RWPE2 (cell line): ENCODE measurements at places on chromosomes 5 and 9.

GRCh38 chr5:72895758-72896157 is 60.1 kb upstream of the FCHO2 start:
- no peak overlapping the region for H3K4me3 ChIP-seq
- H3K4me1 ChIP-seq: no peaks in the 10 kb centered on the region
- H3K27ac ChIP-seq: no peak overlapping the region
- H3K27me3 ChIP-seq: no peaks in the 10 kb centered on the region
- H3K36me3 ChIP-seq: peaks cover 100% of the 10 kb centered on the region
- DNase-seq: no peak

GRCh38 chr5:142360607-142361120 is 35.8 kb upstream of the SPRY4 start:
- no peak overlapping the region for H3K4me3 ChIP-seq
- H3K4me1 ChIP-seq: peaks cover 52% of the 10 kb centered on the region
- no peaks in the 10 kb centered on the region for H3K36me3 ChIP-seq
- DNase-seq: no peak
- peak overlapping the region; percentile 91 for H3K27ac ChIP-seq

GRCh38 chr9:120383999-120384924 is 195.7 kb downstream of the CDK5RAP2 start:
- no peaks in the 10 kb centered on the region for H3K4me1 ChIP-seq
- no peak overlapping the region for H3K4me3 ChIP-seq
- peak; percentile 26 for DNase-seq
- H3K36me3 ChIP-seq: no peaks in the 10 kb centered on the region; the same call in 1 of the 2 replicates
- H3K27ac ChIP-seq: no peak overlapping the region

GRCh38 chr5:58708456-58708855 is 125.6 kb downstream of the RAB3C start:
- peaks cover 28% of the 10 kb centered on the region for H3K27me3 ChIP-seq
- no peak overlapping the region for H3K4me3 ChIP-seq
- no peak overlapping the region for H3K27ac ChIP-seq

DNA sequence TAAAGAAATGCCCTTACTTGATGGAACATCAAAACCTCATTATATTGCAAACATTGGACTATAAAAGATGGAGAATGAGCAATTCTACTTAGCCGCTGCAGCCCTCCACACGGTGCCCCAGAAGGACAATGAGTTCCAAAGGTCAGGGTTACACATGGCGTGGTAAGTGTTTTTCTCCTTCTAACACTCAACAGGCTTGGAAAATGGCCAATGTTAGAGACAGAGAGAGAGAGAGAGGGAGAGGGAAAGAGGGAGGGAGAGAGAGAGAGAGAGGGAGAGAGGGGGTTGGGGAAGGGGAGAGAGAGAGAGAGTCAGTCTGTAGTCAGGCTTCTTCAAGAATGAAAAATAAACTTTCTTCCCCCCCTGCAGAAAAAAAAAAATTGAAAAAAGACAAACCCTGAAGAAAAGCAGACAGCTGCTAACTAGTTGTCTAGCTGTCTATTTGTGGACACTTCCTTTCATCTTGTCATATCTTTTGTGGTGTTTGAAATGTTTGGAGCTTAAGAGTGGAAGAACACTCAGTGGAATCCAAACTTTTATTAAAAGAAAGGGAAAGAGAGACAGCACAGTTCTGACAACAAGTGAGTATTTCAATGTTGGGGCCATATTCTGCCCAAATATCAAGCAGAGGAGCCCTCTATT is 324.8 kb downstream of the TMEM38B start:
- H3K4me3 ChIP-seq: no peak overlapping the region
- H3K27ac ChIP-seq: no peak overlapping the region
- no peaks in the 10 kb centered on the region for H3K27me3 ChIP-seq
- no peaks in the 10 kb centered on the region for H3K4me1 ChIP-seq
- H3K36me3 ChIP-seq: no peaks in the 10 kb centered on the region

GRCh38 chr5:140988100-140988499 is 21.8 kb downstream of the PCDHAC2 start:
- peaks cover 16% of the 10 kb centered on the region for H3K4me1 ChIP-seq
- no peak overlapping the region for H3K27ac ChIP-seq
- no peak overlapping the region for H3K4me3 ChIP-seq
- H3K36me3 ChIP-seq: 0 out of 2 replicates have a peak, but pooled peaks cover 2% of the 10 kb centered on the region
- DNase-seq: no peak

DNA sequence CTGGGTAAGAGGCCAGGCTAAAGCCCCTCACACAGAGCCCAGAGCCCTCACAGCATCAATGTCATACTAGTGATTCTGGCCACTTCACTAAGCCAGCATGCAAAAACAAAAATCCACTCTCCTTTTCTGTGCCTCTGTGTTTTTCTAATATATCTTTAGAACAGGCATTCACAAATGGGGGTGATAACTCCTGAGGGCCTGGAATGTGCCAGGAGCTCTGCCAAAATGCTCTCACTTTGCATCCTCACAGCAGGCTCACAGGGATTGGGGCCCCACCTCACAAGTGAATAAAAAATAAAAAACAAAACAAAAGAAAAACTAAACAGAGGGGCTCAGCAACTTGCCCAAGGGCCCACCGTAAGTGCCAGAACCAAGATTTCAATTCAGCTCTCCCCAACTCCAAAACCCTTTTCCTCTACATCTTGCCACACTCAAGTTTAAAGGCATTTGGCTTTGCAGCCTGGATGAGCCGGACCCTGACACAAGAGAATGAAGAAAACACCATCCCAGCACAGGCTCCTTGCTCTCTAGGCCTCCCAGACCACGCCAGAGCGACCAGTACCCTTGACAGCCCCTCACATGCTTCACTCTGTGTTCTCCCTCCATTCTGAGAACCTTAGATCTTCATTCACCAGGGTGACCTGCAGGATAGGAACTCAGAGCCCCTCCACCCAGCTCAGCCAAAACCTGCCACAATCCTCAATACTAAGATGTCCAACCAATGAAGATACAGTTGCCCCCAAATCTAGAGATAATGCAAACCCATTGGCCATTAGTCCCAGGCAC is 51.3 kb downstream of the SAXO1 start:
- H3K4me3 ChIP-seq: no peak overlapping the region
- no peak for DNase-seq
- peaks cover 3% of the 10 kb centered on the region for H3K4me1 ChIP-seq
- no peak overlapping the region for H3K27ac ChIP-seq
- H3K27me3 ChIP-seq: no peaks in the 10 kb centered on the region

DNA sequence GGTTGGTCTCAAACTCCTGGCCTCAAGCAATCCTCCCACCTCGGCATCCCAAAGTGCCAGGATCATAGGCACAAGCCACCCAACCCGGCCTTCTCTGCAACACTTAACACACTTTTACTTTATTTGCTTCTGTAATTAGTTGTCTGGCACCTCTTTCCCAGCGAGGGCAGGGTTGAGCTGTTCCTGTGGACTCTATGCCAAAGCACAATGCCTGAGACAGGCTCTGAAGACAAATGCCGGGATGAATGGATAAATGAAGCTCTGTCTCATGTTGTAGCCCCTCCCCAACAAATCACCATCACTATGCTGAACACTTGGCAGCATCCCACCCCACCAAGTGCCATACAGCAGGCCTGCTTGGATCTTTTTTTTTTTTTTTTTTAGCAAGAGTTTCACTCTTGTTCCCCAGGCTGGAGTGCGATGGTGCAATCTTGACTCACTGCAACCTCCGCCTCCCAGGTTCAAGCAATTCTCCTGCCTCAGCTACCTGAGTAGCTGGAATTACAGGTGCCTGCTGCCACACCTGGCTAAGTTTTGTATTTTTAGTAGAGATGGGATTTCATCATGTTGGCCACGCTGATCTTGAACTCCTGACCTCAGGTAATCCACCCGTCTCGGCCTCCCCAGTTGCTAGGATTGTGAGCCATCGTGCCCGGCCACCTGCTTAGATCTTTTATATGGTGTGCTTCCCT is 21.3 kb downstream of the GPX3 start:
- DNase-seq: no peak
- H3K27me3 ChIP-seq: no peaks in the 10 kb centered on the region
- H3K4me3 ChIP-seq: no peak overlapping the region
- peaks cover 32% of the 10 kb centered on the region for H3K4me1 ChIP-seq
- H3K27ac ChIP-seq: peak overlapping the region; percentile 52

GRCh38 chr5:148697180-148697808 is 43.0 kb upstream of the HTR4 start:
- H3K4me1 ChIP-seq: no peaks in the 10 kb centered on the region
- DNase-seq: no peak
- H3K27me3 ChIP-seq: no peaks in the 10 kb centered on the region
- H3K27ac ChIP-seq: no peak overlapping the region

- H3K4me3 ChIP-seq: no peak overlapping the region
- no peak overlapping the region for H3K27ac ChIP-seq
- H3K4me1 ChIP-seq: no peaks in the 10 kb centered on the region
- H3K27me3 ChIP-seq: no peaks in the 10 kb centered on the region
These were observed 130.8 kb upstream of the LARP1 start for GRCh38 chr5:154624341-154624740.

DNA sequence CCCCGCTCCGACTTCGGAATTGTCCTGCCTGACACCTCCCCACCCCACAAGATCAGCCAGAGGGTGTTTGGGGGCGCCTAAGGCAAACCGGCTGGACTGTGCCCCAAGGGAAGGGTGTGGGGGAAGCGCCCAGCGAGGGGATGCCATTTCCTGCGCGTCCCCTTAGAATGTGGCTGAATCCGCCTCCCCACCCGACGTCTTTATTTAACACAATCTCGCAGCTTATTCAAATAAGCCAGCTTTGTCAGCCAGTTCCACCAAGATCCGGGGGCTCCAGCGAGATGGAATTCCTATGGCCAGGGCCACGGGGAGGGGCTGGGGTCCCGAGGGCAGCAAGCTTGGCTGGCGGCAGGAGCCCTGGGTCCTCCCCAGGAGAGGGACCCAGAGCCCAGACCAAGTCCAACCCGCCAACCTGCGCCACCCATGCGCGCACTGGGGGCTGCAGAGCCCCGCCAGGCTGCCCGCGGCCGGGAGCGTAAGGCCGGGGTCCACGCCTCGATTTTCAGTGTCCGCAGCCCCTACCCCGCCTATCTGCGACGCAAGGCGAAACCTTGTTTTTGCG is 7.4 kb downstream of the IRX4 start:
- H3K27me3 ChIP-seq: no peaks in the 10 kb centered on the region
- DNase-seq: no peak
- H3K4me3 ChIP-seq: no peak overlapping the region
- no peak overlapping the region for H3K27ac ChIP-seq
- H3K4me1 ChIP-seq: no peaks in the 10 kb centered on the region

- no peaks in the 10 kb centered on the region for H3K36me3 ChIP-seq
- peak overlapping the region; percentile 93 for H3K27ac ChIP-seq
- DNase-seq: no peak
- no peaks in the 10 kb centered on the region for H3K27me3 ChIP-seq
These were observed 11.6 kb upstream of the FBP1 start for GRCh38 chr9:94650949-94651348.

DNA sequence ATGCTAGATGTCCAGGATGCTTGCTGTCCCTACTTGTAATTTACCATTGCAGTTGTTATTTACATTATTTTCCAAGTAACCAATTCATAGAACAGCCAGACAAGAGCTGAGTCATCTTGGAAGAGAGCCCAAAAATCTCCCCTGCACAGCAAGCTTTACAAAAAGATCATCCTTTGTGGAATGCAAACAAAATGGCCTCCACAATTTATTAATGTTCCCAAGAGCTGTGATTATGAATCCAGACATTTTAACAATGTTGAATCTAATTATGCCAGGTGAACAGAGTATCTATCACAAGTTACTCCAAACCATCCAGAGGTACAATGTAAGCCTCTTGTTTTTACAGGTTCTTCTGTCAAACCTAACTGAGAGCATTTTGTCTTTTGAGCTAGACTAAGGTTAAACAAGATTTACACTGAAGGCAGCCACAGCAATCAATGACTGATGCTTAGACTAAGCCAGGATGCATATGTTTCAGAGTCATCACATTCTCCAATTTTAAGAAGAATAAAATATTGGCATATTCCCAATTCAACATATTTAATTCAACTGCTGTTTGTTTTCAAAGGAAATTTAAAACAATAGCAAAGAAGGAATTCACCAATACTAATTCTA is 95.3 kb upstream of the SLC12A2 start:
- no peak overlapping the region for H3K4me3 ChIP-seq
- peak overlapping the region; percentile 65 for H3K27ac ChIP-seq
- no peaks in the 10 kb centered on the region; the same call in 1 of the 2 replicates for H3K36me3 ChIP-seq
- peaks cover 14% of the 10 kb centered on the region for H3K4me1 ChIP-seq
- H3K27me3 ChIP-seq: no peaks in the 10 kb centered on the region
- no peak for DNase-seq

GRCh38 chr5:18944771-18945170 is 1043.2 kb downstream of the CDH18 start:
- no peak overlapping the region for H3K27ac ChIP-seq
- no peaks in the 10 kb centered on the region for H3K4me1 ChIP-seq
- H3K36me3 ChIP-seq: no peaks in the 10 kb centered on the region
- H3K4me3 ChIP-seq: no peak overlapping the region

DNA sequence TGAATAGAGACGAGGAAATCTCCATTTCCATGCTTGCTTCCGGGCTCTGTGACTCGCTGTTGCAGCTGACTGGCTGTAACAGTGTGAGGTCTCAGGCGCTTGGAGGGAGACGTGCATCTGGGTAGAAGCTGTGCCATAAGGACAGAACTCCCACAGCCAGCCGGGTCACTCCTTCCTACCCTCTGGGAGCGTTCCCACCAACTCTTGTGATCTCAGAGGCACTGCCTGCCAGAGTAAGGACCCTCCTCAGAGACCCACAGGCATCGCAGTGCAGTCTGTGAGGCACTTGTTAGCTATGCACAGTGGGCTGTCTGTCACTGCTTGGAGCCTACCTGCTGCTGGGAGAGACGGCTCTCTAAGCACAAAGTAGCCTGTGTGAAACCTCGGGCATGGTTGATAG is 203.4 kb upstream of the SEMA6A start:
- H3K27ac ChIP-seq: no peak overlapping the region
- H3K27me3 ChIP-seq: no peaks in the 10 kb centered on the region
- no peak overlapping the region for H3K4me3 ChIP-seq
- H3K4me1 ChIP-seq: no peaks in the 10 kb centered on the region
- no peak for DNase-seq

DNA sequence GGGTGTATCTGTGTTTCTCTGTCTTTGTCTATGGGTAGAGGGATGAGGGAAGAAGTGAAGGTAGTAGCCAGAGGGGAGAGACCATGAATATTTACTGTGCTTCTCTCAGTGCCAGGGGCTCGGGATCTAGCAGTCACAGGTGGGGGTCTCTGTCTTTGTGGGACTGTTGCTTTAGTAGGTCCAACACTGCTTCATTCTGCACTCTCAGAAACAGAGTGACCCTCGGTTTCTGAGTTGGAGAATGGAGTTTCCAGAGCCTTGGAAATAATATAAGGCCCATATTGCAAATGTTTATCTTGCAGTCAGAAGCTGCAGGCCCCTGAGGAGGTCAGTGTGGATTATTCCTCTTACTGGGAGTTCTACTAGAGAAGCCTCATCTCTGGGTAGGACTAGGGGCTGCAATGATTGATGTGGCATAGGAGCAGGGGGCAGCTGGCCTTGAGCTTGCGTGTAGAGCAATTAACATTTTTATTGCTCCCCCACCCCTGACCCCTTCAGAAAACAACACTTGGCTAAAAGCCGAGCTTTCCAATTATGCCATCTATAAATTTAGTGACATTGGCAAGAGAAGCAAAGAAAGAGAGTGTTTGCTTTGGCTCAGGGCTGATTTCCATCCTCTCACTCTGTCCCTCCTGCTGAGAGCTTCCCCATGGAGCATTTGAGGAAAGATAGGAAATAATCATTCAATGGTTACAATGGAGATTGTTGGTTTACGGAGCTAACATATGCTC is 55.0 kb upstream of the TRPC7 start:
- DNase-seq: no peak
- peaks cover 20% of the 10 kb centered on the region for H3K27me3 ChIP-seq
- H3K4me1 ChIP-seq: no peaks in the 10 kb centered on the region
- H3K36me3 ChIP-seq: no peaks in the 10 kb centered on the region
- no peak overlapping the region for H3K4me3 ChIP-seq

GRCh38 chr5:153480401-153480800 is 10.1 kb upstream of the GRIA1 start:
- H3K27ac ChIP-seq: no peak overlapping the region
- no peak overlapping the region for H3K4me3 ChIP-seq
- no peaks in the 10 kb centered on the region for H3K36me3 ChIP-seq
- peaks cover 13% of the 10 kb centered on the region for H3K4me1 ChIP-seq
- no peaks in the 10 kb centered on the region for H3K27me3 ChIP-seq
